NCI-H446 (cell line): ENCODE measurements at places on chromosomes 6 and 20.

- no peak for DNase-seq
These were observed 9.8 kb downstream of the RIMS4 start for GRCh38 chr20:44800391-44801046.

DNA sequence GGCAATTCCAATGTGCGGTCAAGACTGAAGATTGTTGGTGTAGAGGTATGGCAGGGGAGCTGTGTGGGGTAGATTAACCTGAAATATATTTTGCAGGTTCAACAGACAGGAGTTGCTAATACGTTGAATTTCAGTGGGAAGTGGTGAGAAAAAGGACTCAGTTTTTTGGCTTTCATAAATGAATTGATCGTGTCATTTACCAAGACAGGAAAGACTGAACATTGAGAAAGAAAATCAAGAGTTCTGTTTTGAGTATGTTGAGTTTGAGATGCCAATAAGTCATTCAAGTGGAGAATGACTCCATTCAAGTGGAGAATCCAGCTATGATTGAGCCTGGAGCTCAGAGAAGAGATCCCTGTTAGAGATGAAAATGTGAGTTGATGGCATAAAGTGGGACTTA lies 31.1 kb downstream of the NFYA start:
- DNase-seq: no peak

- DNase-seq: no peak
These were observed 94.2 kb upstream of the KCNK16 start for GRCh38 chr6:39416728-39417127.

- peak; percentile 96 for DNase-seq
These were observed 90.4 kb downstream of the CARMIL1 start for GRCh38 chr6:25369433-25370177.

- DNase-seq: no peak
These were observed 1013.8 kb upstream of the CITED2 start for GRCh38 chr6:140388192-140388802.

DNA sequence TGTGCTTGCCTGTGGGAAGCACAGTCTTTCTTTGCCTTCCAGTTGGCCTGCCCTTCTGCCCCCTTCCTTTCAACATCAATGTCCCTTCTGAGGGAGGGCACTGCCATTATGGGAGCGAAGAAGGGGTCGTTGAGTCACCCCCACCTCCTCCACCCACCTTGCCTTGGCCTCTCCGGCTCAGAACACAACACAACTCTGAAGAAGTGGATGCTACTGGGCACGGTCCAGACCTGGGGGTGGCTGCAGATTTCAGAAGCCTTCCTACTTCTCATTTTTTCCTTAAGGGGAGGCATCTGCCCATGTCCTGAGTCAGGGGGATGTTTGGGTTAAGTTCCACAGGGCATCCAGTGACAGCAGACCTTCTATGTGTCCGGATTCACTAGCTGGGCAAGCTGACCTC lies 72.1 kb downstream of the GFOD1 start:
- DNase-seq: no peak

GRCh38 chr6:148528292-148528691 lies 185.7 kb downstream of the SASH1 start:
- DNase-seq: no peak

- no peak for DNase-seq
These were observed 25.7 kb upstream of the SIRT5 start for GRCh38 chr6:13548500-13549210.

DNA sequence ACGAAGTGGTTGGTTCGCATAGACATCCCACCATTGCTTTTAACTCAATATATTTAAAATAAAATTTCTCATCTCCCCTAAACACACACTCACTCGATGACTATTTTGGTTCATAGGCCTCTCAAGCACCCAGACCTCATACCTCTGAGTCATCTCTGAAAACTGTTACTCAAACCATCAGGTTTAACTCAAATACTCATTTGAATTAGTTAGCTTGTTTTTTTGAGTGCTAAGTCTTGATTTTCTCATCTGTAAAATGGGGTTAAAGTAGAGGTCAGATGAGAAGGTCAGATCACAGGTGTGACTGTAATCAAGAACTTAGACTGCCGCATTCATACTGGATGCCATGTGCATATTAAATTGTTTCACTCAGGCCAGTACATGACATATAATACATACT lies 243.9 kb upstream of the TENT5A start:
- DNase-seq: no peak

GRCh38 chr6:97591955-97592354 lies 308.9 kb upstream of the MMS22L start:
- DNase-seq: no peak

- DNase-seq: no peak
These were observed 31.9 kb downstream of the JAG1 start for GRCh38 chr20:10641893-10642292.

DNA sequence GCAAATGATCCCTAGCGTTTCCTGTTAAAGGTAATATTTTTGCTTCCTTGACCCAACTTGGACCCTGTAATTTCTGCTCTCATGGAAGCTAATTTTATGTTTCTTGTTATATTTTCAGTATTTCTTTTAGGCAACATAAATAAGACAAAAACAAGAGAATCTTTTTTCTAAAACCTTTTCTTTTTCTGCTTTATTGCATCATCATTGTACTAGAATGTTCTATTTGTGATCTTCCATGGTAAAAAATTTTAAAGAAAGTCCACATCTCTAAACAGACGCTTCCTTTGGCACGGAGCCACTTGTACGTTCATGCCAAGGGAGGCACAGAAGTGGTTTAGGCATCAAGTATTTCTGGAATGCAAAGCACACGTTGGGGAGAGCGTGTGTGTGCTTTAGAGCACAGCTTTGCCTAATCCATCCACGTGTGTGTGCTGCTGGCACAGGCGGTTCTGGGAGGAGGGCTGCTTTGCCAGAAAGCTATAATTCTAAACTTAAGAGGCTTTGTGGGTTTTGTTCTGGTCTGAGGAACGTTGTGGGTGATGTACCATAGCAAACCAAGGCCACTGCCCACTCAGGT lies 98.3 kb downstream of the SASH1 start:
- DNase-seq: peak; percentile 55

DNA sequence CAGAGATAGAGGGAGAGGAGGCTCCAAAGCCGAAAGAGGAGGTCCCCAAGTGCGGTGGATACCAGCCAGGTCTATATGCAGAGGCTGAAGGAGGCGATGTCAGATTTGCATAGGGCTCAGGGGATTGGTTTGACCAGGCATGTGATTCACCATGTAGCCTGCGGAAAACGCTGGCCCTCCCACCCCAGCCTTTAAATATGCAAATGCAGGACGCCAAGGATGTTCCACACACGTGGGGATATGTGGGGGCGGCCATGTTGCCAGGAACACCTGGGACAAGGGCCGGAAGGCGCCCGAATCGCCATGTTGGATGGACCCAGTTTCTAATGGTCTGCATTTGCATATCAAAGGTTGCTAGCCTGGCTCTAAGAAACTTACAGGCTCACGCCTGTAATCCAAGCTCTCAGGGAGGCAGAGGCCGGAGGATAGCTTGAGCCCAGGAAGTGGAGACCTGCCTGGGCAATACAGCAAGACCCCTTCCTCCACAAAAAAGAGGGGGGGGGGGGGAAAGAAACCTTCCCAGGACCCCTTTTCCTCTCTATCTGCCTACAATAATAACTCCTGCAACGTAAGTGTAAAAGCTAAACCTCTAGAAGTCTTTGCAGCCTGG lies 110.5 kb downstream of the TULP4 start:
- DNase-seq: no peak

- DNase-seq: no peak
These were observed 904.3 kb upstream of the FLRT3 start for GRCh38 chr20:15241681-15242080.

GRCh38 chr20:38131588-38132121 lies 33.4 kb downstream of the TGM2 start:
- DNase-seq: no peak

DNA sequence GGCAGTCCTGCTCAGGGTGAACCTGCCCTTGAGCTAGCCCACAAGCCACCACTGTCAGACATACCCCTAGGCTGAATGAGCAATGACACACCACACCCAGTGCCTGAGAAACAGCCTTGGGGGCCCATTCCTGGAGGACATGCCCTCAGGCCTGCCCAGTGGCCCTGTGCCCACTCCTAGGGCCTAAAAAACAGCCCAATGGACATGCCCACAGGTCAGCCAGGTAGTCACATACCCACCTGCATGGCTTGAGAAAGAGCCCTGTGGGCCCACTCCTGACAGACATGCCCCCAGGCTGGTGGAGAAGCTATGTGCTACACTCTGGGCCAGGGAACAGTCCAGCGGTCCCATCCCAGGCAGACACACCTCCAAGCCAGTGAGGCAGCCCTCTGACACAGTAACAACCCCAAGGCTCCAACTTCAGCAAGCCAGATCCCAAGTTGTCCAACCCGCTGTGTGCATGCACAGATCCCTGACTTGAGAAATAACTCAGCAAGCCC lies 491.1 kb downstream of the KIF16B start:
- DNase-seq: no peak

DNA sequence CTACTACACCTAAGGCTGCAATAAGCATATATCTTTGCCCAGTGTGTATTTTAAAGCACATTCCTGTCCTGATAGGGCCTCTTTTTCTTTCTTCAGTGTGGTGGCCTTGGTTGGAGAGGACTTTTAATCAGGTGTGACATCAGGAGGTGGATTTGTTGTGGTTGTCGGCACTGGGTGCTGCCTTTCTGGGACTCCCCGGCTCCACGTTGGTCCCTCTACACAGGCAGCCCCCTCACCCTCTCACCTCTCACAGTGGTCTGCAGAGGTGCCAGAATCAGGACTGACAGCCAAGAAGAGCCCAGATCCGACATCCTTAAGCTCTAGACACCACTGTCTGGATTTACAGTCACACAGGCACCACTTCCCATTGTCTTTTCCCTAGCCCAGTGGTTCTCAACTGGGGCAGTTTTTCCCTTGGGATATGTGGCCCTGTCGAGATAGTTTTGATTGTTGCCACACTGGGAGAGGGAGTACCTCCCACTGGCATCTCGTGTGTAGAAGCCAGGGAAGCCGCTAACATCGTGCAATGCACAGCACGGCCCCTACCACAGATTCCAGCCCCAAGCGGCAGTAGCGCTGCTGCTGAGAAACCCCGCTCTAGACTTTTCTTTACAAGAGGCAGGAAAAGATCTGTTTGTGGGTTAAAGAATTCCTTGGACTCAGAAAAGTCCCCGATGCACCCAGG lies 314.1 kb downstream of the QKI start:
- DNase-seq: no peak

DNA sequence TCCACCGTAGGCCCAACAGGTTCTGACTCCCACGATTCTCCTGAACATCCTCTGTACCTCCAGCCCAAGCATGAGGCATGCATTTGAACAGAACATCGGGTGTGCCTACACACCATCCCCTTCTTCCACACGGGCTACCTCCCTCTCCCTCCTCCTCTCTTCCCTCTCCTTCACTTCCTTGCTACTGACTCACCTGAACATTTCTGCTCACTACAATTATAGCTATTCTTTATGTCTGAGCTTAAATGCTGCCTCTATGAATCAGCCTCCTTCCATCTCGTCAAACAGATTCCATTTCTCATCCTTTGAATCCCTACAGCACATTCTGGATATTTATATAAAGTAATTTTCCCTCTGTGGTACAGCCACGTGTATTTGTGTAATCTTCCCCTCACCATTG lies 71.4 kb upstream of the MYLIP start:
- no peak for DNase-seq

- no peak for DNase-seq
These were observed 3.7 kb downstream of the FAM162B start for GRCh38 chr6:116761779-116762178.
